Astrocyte of the spinal cord (primary cell): ENCODE measurements at places on chromosomes 7 and 10.

DNA sequence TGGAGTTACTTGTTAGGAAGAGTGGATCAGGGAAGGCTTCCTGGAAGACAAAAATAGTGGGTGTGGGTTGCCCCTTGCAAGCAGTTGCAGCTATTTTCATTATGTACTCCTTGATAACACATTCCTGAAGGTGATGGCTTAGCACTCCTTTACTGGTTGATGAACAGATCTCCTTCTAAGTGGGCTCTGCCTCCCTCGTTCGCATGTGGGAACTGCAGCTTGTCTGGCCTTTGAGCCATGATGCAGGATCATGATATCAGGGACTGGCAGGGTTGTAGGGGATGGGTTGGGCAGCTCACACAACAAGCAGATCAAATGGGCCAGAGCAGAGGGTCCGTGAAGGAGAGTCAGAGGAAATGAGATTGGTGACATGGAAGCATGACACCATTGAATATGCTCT, 28.8 kb upstream of the LRRC4 start:
- DNase-seq = no peak

- no peak for DNase-seq
Measured at GRCh38 chr7:85655252-85655651, 468.4 kb upstream of the SEMA3D start.

DNA sequence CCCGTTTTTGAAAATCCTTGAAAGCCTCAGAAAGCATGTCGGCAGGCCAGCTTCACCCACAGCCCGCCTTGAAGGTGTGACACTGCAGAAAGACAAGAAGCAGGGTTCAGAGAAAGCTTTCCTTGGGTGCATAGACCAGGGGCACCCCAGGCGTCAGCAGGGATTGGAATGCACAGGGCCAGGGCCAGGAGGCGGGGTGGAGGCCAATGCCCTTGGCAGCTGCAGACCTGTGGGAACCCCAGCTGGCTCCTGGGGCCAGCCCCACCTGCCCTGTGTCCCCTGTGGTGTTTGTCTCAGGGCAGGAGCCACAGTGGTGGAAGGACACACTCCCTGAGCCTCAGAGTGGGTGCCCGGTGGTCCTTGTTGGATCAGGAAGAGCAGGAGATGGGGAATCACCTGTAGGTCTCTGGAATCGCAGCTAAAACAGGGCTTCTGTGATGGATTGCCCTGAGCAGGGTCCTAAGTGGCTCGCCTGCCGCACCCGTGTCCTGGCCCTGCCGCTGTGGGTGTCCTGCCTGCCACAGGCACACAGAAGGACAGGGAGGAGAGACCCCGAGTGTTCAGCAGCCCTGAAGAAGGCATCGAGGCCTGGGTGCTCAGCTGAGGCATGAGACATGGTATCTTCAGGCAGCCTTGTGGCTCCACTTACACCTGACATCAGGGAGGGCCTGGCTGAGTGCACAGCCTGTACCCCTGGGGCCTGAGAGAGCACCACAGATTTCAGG, 32.5 kb downstream of the ANXA8 start:
- no peak for DNase-seq

DNA sequence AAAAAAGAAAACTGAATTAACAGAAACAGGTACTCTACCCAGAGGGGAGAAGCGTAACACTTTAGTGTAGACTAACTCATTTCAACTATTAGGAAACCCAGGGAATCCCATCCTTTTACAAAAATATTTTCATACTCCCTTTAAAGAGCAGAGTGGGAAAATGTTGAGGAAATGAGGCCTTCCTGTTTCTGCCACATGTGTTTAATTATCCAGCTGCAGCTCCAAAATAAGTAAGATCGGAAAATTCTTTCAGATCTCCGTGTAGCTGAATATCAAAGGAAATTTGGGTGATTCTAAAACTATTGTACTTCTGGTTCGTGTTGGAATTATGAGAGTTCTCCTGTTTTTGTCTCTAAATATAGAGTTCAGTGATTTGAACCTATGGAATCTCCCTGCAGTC, 58.0 kb upstream of the CAV2 start:
- DNase-seq = no peak

GRCh38 chr10:80613466-80614170, 75.9 kb downstream of the SH2D4B start:
- DNase-seq = no peak

GRCh38 chr10:5460468-5461202, 38.7 kb downstream of the CALML5 start:
- DNase-seq = no peak

GRCh38 chr7:16619979-16620408, 25.6 kb downstream of the ANKMY2 start:
- DNase-seq = peak; percentile 19

DNA sequence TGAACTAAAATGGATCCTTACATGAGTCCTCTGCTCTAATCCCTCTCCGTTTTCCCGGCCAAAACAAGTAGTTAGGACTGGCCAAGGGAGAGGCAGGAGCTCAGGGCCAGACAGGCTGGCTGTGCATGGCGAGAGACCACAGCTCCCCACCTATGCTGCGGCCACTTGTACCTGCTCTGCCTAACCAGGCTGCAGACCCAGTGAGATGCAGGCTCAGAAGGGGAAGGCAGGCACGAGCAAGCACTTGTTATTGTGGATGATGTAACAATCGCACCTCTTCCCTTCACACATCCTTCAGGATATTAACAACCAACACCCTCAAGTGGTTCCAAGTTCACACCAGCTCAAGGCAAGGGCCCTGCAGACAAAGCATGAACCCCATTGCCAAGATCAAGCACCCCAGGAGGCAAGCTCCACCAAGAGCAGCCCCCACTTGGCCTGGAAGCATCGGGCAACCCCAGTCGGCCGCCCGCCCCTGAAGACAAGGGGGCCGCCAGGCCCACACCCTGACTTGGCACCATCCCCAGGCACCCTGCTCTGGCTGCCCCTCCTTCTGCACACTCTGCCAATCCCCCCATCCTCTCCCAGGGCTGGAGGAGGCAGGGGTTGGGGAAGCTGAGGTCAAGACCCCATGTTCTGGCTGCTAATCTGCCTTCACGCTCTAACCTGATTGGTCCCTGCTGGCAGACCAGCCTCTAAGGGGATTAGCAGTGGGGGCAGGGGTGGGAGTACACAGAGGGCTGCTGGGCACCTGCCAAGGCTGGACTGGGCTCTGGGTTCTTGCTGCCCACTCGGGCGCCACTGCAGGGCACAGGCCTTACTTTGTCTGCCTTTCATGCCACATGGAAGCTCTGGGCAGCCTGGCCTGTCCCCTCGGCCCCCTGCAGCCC, 111.3 kb downstream of the SLIT1 start:
- no peak for DNase-seq

GRCh38 chr7:155843426-155844018, 31.3 kb upstream of the SHH start:
- DNase-seq = no peak

GRCh38 chr10:35194471-35194870, 67.8 kb downstream of the CREM start:
- no peak for DNase-seq

- no peak for DNase-seq
Measured at GRCh38 chr10:19862811-19863515, 46.7 kb downstream of the PLXDC2 start.

GRCh38 chr10:26478061-26478460, 39.9 kb downstream of the APBB1IP start:
- DNase-seq = no peak

GRCh38 chr10:121025731-121026130, 174.6 kb downstream of the WDR11 start:
- DNase-seq = no peak

DNA sequence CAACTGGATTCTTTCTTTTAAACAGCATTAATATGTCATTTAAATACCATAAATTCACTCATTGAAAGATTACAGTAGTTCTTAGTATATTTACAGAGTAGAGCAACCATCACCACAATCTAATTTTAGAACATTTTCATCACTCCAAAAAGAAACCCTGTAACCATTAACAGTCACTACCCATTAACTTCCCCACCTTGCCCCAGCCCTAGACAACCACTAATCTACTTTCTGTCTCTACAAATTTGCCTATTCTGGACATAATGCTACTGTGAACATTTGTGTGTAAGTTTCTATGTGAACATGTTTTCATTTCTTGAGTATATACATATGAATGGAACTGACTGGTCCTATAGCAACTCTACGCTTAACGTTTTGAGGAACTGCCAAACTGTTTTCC, 42.4 kb downstream of the P4HA1 start:
- no peak for DNase-seq

DNA sequence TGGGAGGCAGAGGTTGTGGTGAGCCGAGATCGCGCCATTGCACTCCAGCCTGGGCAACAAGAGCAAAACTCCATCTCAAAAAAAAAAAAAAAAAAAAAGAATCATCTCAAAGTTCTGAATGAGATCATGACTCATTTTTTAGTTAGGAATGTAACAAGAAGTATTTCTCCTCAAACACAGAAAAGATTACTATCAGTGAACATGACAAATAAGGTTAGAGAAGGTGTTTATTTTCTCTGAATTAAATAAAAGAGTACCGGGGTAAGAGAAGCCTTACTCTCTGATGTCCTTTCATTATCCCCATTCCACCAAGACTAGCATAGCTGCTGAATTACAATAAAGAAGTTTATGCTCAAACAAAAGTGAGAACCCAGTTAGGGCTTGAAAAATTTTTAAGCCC, 50.1 kb downstream of the IPMK start:
- no peak for DNase-seq

DNA sequence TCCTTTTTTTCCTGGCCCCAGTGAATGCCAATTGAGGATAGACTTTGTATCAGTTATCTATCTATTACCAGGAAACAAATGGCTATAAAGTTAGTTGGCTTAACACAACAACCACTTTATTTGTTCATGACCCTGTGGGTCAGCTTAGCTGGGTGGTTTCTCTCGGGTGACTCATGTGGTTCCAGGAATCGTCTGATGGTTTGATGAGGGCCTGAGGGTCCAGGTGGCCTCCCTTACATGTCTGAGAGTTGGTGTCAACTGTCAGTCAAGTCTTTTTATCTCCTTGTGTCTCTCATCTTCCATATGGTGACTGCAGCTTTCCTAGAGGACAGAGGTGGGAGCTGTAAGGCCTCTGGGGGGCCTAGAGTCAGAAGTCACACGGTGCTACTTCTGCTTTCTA, 15.3 kb upstream of the MAPK8 start:
- DNase-seq = no peak

DNA sequence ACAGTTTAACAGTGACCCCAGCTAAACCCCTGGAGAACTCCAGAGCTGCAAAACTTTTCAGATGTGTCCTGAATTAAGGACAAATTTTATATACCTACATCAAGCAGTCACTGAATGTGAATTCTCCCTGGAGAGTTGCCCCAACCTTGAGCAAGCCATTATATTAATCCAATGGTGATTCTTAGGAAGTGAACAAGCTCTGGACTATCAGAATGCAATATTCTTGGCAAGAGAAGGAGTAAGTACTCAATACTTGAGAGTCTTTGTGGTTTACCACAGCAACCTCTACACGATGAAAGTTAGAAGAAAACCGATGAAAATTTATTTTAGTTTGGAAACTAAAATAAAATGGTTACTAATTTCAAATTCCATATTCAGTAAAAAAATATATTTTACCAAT, 19.3 kb upstream of the ZNF365 start:
- peak; percentile 71 for DNase-seq

- DNase-seq = peak; percentile 76
Measured at GRCh38 chr7:92778972-92779371, 57.4 kb downstream of the CDK6 start.

DNA sequence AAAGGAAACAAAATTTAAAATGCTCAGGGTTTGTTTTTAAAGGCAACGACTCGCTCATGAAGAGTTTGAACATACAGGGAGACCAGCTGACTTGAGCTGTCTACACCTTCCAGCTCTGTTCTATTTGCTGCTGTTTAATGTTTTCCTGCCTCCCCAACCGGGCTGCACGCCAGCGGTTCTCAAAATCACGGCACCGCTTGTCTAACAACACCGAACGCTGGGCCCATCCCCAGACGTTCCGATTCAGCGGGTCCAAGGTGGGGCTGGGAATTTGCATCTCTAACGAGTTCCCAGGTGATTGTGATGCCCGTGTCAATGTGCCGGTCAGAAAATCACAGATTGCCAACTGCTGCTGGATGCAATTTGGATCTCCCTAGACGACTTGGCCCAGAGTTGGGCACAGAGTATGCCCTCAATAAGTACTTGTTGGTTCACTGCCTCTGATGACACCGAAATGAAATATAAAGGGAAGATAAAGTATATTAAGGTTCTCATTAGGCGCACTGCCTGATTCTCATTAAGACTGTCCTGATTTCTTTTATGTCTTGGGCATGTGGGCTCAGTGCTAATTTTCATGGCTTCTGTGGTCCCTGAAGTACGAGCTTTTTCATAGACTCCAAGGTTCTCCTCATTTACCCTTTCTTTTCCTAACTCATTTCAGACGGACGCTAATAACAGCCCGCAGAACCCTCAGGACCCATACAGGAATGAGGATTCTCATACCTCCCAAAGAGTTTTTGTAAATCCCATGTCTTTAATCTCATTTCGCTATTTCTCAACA, 28.5 kb downstream of the CELF2 start:
- DNase-seq = no peak

- DNase-seq = no peak
Measured at GRCh38 chr10:33093362-33093761, 135.3 kb upstream of the ITGB1 start.

- DNase-seq = no peak
Measured at GRCh38 chr10:132376394-132376851, 20.6 kb upstream of the PWWP2B start.

DNA sequence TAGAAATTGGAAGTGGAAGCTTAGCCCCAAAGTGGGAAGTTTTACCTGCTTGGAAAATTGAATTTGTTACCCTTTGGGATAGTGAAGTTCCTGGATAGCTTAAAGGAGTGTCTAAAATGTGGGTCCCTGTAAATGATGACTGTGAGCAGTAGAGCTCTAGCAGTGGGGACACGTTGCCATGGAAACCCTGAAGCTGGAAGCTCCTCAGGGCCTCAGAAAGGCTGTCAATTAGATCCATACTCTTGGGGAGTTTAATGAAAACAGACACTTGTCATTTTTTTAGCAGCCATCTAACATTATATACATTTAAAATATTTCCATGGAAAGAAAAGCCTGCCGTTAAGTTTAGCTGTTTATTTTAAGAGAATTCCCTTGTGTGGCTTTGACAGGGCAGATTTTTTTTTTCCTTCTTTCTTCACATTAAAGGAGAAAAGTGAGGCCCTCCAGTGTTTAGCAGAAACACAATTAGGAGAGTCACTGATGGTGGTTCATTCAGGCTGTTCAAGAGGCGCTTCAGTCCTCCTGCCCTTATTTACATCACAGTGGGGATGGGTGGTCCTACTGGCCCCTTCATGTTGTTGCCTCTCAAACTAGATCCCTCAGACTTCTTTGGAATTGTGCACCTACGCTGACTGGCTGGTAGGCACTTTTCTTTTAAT, 518.4 kb downstream of the CCSER2 start:
- no peak for DNase-seq

- DNase-seq = no peak
Measured at GRCh38 chr10:129523031-129523722, 56.1 kb downstream of the MGMT start.

DNA sequence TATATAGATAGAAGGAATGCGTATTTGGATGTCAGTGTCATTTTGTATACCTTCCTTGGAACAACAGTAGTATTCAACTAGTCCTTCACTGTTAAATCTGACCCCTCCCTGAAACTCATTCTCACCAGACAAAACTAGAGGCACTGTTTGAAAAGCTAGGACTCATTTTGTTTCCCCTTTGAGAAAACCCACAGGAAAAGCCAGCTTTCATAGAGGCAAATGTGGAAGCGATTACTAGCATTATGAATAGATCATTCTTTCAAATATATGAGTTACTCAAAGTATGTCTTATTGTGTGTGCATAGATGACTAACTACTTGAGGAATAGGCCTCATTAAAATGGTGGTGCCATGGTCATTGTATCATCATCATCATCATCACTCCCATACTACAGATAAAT, 1.9 kb upstream of the ASB15 start:
- DNase-seq = no peak

GRCh38 chr7:155483868-155484325, 26.0 kb downstream of the EN2 start:
- DNase-seq = no peak
